ENCODE measurements at places on chromosomes 2 and 18.

DNA sequence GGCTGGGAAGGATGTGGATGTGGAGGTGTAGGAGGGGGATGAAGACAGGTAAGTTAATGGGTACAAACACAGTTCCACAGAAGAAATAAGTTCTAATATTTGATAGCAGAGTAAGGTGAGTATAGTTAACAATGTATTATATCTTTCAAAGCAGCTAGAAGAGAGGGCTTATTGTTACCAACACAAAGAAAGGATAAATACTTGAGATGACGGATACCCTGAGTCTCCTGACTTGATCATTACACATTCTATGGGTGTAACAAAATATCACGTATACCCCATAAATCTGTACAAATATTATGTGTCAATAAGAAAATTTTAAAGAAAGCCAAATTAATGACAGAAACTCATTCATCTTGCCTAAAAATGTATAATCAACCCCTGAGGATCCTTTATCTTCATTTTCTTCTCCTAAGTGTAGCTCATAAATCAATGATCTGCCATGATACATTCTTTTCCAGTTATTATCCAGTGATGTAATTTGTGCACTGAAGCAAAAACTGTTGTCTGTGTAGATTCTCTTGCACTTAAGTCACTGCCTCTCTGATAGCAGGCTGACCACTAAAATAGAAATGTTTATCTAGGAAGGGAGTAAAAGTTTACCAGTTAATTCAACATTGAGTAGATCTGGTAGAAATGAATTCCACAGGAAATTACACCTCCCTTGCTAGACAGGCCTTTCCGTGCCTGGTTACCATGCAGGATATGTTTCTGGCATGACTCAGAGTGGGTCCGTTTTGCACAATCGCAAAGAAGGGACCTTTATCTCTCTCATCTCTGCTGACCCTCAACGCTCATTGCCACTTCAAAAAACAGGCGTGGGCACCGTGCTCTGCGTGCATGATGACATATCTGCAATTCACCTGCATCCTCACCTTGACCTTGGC lies 249.7 kb upstream of the NCKAP5 start:
- no peak for DNase-seq

DNA sequence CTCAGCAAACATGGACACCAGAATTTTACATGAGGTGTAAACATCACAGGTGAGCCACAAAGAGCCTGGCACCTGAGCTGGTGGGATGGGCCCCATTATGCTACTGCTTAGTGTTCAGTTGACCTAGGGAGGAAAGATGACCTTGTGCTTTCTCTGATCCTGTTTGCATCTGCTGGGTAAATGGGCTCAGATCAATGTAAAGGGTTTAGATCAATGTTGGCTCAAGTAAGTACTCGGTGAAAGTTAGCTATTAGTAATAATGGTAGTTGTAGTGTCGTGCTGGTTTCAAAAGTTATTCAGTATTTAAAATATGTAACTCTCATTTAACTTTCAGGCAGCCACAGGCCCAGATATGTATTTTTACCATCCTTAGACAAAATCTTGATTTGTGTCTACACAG lies 19.8 kb downstream of the ABHD3 start:
- DNase-seq = no peak

- no peak for DNase-seq
Measured at GRCh38 chr2:183112577-183112976, 11.7 kb upstream of the NUP35 start.

- no peak for DNase-seq
Measured at GRCh38 chr2:64440843-64441242, 13.1 kb upstream of the LGALSL start.

GRCh38 chr2:207437136-207437523 lies 92.6 kb upstream of the CREB1 start:
- DNase-seq = no peak

GRCh38 chr2:216575465-216575864 lies 57.8 kb upstream of the IGFBP2 start:
- DNase-seq = no peak

GRCh38 chr2:182682210-182682609 lies 33.8 kb upstream of the DNAJC10 start:
- DNase-seq = no peak

All from activated naive CD8-positive, alpha-beta T cell treated with anti-CD3 and anti-CD28 coated beads, Interleukin-2, amount 50 U/mL, for 24 hours (primary cell).